T-helper 2 cell (primary cell): ENCODE measurements at places on chromosomes 11 and 22.

- DNase-seq, result no peak
Observed at GRCh38 chr22:49106842-49107152, 720.9 kb downstream of the BRD1 start.

GRCh38 chr11:71309611-71310010, 57.2 kb upstream of the SHANK2 start:
- no peak for DNase-seq

DNA sequence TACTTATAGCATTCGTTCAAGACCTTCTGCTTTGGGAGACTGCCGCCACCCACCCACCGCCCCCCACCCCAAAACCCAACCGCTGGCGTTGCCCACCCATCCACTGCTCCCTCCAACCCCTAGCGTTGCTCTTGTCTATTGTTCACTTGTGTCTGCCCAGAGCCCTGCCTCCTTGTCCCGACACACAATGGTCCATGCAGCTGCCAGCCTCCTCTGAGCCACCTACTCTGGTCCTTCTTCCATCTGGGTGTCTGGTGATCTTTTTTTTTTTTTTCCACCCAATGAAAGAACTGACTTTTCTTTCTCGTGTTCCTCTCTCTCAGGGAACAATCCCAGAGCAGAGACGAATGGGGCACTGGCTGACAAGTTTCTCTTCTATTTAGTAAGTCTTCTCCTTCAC, 256.0 kb upstream of the SESN3 start:
- no peak for DNase-seq

DNA sequence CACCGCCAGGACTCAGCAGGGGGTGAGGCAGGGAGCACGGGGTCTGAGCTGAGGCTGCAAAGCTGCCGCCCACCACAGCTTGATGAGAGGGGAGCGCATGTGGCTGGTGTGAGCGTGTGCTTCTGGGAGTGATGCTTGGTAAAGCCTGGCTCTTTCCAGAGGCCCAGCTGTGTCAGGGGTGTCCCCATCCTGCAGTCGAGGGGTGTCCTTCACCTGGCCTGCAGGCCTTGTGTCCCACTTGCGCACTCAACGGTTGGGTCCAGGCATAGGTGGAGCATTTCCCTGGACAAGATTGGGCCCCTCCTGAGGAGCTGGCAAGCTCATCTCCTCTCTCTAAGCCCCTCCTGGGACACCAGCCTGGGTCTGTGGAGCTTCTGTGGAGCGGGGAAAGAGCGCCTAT, 273.9 kb downstream of the TBC1D22A start:
- no peak for DNase-seq

DNA sequence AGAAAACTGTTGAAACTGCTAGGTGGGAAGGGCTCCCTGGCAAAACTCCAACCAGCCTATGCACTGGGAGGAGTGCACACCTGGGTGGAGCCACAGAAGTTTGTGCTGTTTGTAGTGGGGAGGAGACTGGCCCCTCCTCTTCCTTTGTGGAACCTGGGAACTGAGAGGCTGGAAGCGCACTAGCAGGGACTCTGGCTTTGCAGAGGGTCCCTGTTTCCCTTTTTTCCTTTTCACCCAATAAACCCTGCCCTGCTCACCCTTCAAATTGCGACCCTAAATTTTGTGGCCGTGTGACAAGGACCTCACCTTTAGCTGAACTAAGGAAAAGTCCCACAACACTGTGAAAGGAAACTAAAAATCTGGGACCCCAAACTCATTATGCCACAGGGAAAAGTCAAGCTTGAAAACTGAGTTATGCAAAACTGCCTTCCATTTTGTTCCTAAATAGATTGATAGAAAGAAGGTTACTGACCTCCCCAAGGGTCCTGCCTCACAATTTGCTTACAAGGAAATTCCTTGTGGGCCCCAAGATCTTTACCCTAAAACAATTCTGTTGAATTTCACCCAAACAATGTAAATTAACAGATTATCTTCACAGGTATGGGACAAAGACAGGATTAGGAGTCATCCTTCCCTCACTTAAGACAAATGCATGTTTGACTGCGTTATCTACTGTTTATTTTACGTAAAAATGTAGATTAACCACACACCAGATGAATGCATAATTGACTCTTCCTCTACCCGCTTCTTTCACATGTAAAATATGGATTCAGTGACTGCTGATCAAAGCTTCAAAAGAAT, 81.0 kb downstream of the SLC36A4 start:
- no peak for DNase-seq

- DNase-seq, result no peak
Observed at GRCh38 chr11:10551290-10551592, 10.3 kb upstream of the RNF141 start.

DNA sequence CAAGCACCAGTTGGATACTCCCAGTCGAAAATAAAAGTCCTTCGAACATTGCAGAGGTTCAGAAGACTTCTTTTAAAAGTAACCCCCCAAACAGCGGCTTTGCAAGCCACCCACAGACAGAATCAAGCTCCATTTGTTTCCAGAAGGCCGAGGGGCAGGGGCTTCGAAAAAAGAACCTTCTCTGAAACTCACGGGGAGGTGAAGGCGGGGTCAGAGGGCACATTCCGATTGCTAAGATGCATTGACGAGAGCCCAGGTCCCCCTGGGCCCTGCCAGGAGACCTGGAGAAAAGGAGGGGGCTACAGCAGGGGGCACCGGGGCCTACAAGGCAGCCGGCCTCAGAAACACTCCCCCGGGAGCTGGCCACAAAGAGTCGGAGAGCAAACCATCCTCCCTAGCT, 306.8 kb downstream of the MN1 start:
- no peak for DNase-seq

DNA sequence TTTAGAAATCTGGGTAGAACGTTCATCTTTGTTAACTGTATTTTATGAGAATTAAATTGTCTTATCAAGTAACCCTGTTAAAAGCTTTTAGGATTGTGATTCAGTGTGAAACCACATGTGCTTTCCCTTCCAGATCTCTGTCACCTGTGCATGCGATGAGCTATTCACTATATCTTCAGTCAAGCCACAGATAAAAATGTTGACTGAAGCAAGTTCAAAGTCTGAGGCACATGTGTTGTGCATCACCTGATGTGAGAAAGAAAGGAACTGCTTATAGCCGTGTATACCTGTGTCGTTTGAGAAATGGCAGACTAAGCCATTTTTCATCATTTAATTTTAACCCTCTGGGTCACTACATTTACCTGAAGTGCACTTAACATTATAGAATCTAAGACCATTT, 1088.9 kb upstream of the TENM4 start:
- no peak for DNase-seq

- DNase-seq, result no peak
Observed at GRCh38 chr22:40031766-40032470, 37.2 kb downstream of the FAM83F start.

DNA sequence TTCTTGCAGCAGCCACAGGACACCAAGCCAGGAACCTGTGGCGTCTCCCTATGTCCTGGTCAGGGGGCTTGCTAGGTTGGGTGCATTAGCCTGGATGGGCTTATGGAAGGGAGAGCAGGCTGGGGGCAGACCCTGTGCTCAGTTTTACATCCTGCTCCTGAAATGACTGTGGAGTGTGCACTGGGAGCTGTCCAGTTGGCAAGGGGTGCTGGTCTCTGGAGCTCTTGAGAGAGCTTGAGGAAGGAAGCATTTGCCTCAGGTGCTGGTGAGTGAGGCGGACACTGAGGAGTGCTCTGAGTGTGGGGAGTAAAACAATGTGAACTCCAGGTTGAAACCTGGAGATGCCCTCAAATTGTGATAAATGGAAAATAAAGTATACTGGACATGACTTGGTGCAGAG, 3.4 kb downstream of the SCGB1D4 start:
- peak; percentile 24 for DNase-seq

DNA sequence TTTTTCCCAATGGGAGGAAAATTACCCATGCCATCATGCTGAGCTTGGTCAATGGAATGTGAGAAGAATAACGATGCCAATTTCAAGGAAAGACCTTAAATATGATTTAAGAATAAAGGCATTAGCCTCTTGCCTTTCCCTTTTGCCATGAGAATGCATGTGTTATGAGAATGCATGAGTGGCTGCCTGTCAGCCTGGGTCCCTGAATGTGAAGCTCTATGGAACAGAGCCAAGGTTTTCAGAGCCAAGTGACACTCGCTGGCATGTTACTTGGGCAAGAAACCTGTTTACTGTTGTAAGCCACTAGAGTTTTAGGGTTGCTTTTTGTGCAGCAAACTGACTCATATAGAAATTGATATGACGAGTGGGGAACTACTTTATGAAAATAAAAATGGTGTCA, 75.7 kb downstream of the JRKL start:
- no peak for DNase-seq

DNA sequence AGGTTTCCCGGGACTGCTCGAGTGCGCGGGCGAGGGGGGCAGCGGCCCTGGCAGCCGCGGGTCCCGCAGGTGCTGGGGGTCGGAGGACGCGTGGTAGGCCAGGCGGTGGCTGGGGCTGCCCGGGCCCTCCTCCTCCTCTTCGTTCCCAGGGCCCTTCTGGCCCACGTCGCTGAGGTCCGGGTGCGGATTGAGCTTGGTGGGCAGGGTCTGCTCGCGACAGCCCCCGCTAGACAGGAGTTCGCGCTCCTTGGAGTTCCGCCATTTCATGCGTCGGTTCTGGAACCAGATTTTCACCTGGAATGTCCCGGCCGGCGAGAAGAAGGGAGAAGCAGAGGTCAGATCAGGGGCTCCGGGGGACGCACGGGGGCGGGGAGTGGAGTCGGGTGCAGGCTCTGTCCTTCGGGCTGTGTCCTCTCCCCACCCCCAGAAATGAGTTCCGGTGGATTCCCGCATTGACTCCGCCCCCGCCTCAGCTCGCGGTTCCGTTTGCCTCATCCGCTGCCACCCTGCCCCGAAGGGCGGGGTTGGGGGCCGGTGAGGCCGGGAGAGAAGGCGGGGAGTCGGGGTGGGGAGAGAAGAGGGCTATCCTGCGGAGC, 3.9 kb downstream of the DBX1 start:
- peak; percentile 43 for DNase-seq

GRCh38 chr22:42655693-42656092, 6.5 kb upstream of the CYB5R3 start:
- no peak for DNase-seq

DNA sequence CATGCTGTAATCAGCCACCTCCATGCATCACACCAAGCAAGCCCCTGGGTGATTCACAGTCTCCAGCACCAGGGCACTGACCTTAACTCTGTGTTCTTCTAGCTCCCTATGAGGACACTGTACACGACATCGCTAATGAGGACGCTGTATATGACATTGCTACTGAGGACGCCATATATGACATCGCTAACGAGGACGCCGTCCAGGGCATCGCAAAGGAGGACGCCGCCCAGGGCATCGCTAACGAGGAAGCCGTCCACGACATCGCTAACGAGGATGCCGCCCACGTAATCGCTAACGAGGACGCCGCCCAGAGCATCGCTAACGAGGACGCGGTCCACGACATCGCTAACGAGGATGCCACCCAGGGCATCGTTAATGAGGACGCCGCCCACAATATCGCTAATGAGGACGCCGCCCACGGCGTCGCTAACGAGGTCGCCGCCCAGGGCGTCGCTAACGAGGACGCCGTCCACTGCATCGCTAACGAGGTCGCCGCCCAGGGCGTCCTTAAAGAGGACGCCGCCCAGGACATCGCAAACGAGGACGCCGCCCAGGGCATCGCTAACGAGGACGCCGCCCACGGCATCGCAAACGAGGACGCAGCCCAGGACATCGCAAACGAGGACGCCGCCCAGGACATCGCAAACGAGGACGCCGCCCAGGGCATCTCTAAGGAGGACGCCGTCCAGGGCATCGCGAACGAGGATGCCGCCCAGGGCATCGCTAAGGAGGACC, 34.5 kb upstream of the DGCR6L start:
- no peak for DNase-seq

DNA sequence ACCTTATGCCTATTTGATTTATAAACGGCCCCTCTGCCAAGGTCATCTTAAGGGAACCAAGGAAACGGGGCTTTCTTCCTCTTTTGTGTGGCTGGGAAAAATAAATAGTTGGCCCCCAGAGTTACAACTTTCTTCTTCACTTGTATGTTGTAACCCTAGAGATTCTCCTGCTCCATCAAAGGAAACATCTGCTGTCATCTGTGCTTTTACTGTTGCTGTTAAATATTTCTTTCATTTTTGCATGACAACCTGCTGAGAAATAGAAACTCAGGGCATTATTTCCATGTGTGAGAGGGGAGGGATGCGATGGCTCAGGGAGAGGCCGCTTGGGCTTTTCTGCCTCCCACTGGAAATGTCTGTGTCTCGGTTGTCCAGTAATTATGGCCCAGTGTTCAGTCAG, 21.8 kb upstream of the CDC42EP2 start:
- DNase-seq, result no peak

DNA sequence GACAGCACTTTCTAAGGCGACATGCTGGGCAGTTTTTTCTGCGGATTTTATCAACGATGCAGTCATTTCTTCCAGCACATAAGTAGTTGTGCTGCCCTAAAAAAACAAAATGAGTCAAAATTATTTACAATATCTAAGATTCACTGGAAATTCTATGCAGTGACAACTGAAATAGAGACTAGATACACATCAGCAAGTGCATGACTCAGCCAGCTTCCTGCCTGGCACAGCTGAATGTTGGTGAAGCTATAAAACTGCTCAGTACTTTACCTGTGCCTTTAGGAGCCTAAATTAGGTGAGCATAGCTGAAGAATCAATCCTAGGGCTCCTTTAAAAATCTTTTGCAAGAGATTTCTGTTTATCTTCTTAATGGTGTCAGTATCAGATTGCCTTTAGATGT, 37.8 kb downstream of the PGR start:
- peak; percentile 73 for DNase-seq

DNA sequence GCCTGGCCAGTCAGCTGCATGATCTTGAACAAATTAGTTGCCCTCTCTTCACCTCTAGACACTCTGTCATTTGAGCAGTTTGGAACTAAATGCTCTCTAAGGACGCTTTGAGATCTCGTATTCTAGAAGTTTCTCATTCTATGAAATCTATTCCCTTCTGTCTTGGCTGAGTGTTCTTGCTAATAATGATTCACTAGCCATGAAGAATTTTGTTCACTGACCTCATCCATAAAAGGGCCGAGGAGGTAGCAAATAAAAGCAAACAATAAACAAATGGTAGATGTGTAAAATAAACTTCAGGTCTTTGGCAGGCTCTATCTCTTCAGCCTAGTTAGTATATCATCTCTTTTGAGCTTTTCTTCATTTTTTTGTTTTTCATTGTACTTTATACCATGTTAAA, 76.6 kb downstream of the USP35 start:
- no peak for DNase-seq

DNA sequence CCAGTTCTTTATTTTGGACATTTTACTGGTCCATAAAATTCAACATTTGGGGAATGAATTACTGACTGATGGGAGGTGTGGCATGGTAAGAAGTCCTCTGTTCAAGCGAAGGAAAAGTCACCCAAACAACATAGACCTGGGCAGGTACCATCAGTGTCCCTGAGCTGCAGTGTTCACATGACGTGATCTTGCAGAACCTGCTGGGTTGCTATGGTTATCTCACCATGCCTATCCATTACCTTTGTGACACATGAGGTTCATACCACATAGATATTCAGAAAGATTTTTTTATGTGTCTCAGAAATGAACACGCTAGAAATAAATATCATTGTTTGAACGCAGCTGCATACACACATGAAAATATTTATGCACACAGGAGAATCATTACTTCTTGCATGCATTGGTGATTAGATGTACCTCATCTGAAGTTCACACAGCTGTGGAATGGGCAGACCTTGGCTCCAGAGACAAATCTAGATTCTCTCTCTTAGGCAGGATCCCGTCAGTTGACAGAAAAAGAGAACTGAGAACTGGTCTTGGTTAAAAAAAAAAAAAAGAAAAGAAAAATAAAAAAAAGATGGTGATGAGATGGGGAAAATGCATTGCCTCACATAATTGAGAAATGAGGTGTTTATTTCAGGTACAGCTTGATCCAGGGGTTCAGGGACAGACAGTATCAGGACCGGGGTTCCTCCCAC, 21.4 kb upstream of the RCN1 start:
- DNase-seq, result no peak
